ENCODE measurements at places on chromosomes 6 and 20.
A peak's percentile ranks its signal among the peaks of the same experiment; 100 is the strongest.

- no peak for DNase-seq
Measured at GRCh38 chr6:72811971-72812421, 190.1 kb downstream of the KCNQ5 start.

- DNase-seq = peak; percentile 44
Measured at GRCh38 chr6:88780714-88781389, 182.6 kb downstream of the RNGTT start.

GRCh38 chr20:44153636-44154043 is 33.3 kb downstream of the JPH2 start:
- no peak for DNase-seq

DNA sequence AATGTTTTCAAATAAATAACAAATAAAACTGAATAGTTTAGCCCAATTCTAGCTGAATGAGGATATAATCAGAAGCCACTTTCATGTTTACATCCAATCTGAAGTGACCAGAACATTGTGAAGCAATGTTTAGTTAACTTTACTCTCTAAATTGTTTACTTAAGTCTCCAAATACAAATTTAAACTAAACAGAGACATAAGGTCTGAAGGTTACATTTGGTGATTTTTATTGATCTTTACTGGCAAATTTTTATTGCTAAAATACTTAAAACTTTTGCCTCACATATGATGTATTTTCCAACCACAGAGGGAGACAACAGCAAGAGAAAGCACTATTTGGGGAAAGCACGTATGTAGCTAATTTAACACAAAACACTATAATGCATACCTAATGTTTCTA is 106.8 kb upstream of the THEMIS start:
- no peak for DNase-seq

DNA sequence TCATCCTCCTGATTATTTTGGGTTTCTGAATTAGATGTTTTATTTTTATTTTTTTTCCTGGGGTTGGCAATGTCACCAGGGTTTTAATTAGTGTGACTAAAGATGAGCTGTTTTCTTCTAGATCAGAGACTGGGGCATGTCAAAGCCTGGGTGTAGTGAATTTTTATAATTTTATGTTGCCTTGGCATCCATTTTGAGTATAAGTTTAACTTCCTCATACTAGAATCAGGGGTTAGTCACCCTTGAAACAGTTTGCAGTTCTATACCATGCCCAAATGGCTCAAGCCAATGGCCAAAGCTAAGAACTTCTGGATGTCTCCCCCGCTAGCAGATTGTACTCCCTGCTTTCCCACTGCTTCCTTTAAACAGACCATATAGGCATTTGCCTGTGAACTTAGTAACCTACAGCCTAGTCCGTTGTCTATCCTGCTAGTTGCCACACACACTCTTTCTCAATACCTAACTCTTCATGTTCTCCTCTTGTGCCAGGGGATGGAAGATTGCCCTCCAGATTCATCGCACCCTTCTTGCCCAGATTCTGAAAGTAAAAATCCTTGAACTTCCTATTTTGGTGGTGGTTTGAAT is 54.5 kb downstream of the KIAA0408 start:
- DNase-seq = no peak

DNA sequence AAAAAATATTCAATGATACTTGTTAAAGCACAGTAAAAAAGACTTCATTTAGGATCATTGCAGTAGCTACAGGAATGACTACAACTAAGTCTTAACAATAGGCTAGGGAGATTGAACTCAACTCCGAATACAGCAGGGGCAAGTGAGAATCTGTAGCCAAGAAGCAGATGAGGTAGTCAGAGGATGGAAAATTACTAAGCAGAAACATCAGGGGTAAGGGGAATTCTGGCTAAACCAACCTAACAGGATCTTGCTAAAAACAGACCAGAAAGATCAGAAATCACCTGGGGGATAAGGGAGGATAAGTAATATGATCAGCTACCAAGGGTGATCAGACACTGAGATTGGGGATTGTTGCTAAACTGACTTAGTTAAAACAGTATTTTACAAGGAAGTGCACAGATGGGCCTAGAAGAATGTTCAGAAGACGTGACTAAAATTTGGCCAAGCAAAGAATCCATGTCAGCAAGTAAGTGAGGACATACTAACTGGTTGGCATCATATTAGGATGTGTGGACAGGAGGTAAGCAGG is 217.5 kb downstream of the TENT5A start:
- DNase-seq = no peak

GRCh38 chr6:39369987-39370386 is 47.5 kb upstream of the KCNK16 start:
- DNase-seq = no peak

GRCh38 chr6:128259029-128259724 is 261.2 kb downstream of the PTPRK start:
- no peak for DNase-seq

GRCh38 chr20:10079964-10080363 is 45.2 kb downstream of the ANKEF1 start:
- DNase-seq = no peak

DNA sequence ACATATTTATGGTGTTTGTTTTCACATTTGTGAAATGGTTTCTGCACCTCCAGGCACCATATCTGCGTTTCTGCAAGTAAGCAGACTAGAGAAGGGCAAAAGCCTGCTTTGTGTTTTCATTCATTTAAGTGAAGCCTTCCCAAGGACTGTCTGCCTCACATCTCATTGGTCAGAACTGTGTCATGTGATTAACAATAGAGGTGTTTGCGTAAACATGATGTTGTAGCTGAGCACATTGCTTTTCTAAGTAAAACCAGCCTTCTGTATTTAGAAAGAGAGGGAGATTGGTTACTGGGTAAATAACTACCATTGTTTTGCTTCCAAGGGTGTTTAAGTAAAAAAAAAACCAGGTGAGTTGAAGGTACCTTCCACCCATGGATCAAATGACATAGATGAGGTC is 39.7 kb downstream of the SH3BGRL2 start:
- DNase-seq = no peak

- no peak for DNase-seq
Measured at GRCh38 chr6:98117068-98117467, 717.3 kb upstream of the POU3F2 start.

DNA sequence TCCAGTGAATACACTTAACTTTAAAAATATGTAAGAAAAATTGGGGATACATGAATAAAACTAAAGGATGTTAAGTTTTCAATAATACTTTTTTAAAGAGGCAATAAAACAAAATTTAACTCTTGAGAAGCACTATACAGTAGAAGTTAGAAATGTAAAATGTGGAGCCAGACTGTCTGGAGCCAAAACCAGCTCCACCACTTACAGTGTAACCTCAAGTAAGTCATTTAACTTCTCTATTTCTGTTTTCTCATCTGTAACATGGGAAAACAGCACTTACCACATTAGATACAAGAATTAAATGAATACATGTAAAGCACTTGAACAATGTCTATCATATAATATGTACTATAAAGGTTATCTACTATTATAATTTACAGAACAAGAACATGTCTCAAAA is 6.7 kb downstream of the ATG5 start:
- DNase-seq = no peak

GRCh38 chr6:66896415-66896814 is 1189.4 kb upstream of the EYS start:
- DNase-seq = no peak

DNA sequence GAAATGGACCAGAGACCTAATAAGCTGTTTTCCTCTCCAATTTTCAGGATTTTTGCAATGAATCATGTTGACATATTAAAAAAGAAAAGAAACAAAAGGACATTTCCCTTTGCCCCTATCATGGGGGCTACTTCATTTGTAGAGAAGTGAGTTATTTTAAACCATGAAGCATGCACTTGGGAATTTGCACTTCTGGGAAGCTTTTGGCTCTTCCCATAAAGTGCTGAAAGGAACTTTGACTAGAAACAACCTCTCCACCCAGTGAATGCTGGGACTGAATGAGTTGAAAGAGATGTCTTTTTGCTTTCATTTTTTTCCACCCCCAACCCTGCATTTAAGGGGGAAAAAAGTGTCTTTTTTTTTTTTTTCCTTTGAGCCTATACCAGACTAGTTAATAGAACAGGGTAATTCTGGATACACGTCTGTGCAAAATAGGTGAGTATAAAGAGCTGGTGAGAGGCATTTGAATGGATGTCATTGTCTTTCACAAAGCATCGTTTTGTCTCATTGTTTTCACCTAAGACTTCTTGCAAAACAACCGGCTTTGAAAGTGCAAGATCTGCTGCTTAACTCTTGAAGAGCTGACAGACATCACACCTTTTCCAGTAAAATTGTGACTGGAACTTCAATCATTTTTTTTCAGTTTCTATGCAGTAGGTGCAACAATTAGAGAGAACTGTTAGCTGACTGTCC is 138.7 kb upstream of the BACH2 start:
- no peak for DNase-seq

DNA sequence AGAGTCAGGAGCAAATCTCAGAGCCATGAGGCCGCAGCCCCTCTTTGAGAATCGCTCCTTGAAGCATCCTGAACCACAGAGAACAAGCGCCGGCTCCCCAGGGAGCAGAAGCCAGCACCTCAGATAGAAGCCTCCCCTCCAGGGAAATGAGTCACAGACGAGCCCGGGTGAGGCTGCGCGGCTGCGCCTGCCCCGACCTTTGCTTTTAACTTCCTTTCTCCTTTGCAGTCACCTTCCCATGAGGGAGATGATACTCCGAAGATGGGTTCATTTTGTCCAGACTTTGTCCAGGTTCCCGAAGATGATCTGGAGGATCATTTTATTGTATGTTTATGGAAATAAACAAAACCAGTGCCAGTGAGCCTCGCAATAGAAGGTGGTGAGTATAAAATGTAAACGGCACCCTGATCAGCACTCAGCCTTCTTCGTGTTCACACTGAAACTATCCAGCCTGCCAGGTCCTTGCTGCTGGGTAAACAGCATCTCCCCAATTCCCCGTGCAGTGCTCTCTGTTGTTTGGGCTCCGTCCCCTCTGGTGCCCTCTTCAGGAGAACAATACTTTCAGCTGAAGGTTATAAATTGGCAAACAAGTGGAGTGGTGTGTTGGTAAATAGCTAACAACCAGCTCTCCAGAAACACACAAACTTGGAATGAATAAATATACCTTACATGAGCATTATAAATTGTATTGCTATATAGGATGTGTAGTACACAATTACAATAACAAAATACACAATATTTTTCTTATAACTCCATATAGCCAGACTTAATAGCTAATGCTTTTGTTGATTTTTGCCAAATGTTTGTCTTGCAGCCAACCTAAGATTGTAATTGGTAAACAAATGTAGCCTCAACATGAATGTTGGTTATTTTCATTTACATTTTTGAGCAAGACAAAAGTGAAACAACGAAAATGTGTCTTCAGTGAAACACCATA is 41.4 kb upstream of the TMEM181 start:
- peak; percentile 37 for DNase-seq

DNA sequence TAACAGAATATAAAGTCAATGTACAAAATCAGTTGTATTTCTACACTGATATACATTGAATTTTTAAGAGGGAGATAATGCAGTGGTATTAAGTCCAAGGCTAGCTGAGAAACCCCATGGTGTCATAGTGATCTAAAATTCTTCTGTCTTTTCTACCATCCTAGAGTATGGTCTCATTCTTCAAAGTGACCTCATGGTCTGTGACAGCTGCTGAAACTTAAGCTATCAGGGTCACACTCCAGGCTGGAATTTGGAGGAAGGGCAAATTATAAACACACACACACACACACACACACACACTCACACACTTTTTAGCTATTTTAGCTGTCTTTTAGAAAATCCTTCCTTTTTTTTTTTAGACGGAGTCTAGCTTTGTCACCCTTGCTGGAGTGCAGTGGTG is 47.3 kb upstream of the DYNLRB1 start:
- no peak for DNase-seq

GRCh38 chr6:158647501-158647900 is 2.4 kb upstream of the SYTL3 start:
- no peak for DNase-seq

- DNase-seq = no peak
Measured at GRCh38 chr6:89131599-89131998, 13.7 kb upstream of the SRSF12 start.

DNA sequence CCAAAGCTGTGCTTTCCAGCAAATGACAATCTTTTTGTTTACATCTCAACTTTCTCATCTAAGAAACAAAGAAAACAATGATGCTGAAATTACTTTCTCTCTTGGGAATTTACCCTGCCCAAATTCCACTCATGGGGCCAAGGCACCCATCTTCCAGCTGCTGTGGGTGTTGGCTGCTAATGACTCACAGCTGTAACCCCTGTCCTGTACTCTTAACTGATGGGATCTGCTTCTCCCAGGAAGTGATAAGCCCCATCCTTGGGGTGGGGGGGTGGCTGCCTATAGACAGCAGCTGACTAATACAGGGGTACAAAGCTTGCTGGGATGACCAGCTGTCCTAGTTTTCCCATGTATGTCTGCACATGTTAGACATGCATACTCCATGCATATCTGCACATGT is 938.6 kb downstream of the C6orf118 start:
- DNase-seq = no peak

DNA sequence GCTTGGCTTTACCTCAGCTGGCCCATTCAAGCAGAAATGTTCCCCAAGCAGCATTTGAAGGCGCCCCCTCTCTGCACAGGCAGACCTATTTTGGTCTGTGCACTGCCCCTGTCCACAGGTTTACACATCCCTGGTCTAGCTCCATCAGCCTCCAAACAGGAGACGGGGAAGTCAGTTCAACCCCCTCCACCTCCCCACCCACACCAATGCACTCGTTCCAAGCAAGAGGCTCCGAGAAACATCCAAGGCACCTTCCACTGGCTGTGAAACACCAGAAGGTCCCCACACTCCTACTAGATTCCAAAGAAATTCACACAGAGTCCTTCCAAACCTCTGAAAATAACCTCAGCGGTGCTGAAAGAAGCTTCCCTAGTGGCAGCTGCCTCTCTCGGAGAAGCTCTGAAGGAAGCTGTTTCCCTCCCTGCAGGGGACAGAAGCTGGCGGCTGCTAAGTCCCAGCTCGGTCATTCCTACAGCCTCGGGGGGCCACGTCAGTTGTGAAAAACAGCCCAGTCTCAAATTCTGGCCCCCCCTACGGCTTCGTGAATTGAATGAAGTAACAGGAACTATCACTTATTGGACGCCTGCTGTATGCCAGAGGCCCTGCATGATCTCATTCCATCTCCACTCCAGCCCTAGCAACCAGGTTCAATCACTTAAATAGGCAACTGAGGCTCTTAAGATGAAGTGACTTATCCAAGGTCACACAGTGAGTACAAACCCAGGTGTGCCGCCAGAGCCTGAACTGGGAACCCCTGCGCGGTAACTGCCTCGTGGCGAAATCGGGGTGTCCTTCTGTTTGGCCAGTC is 815 bp downstream of the SPATA2 start:
- no peak for DNase-seq

- no peak for DNase-seq
Measured at GRCh38 chr6:166716910-166717617, 90.0 kb upstream of the RPS6KA2 start.

All from stimulated activated CD4-positive, alpha-beta T cell treated with anti-CD3 and anti-CD28 coated beads, Interleukin-2, amount 100 ng/mL, for 48 hours (primary cell).